GM12892 (cell line): ENCODE measurements at places on chromosomes 7 and 10.

DNA sequence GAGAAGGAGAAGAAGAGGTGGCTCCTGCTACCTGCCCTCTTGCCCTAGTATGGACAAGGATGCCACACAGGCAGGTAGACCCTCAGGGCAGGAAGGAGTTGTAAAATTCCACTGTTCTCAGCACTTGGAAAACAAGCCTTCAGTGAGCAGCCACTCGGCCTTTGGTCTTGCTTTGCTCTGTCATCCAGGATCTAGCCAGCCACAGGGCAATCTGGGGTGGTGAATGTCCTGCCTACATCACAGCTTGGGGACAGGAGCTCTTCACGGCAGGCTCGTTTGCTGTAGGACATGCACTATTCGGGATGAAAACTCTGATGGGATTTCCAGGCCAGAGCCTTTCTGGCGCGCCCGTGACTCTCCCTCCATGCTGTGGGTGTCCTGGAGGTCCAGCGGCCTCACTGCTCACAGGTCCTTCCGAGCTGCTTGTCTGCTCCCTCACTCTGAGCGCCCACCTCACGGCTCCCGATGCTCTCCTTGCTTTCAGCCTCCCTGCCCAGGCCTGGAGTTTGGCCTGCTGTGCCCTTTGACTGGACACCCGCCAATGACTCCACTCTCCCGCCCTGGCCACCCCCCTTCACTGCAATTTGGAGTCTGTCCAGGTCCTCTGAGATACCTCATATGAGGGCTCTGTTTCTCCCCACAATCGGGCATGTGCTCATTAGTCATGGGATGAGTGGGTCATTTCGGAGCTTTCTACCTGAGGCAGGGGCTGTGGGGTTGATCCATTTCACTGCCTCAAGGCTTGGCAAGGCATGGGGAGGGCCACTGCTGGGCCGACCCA lies 227.2 kb upstream of the GRB10 start:
- DNase-seq: no peak

DNA sequence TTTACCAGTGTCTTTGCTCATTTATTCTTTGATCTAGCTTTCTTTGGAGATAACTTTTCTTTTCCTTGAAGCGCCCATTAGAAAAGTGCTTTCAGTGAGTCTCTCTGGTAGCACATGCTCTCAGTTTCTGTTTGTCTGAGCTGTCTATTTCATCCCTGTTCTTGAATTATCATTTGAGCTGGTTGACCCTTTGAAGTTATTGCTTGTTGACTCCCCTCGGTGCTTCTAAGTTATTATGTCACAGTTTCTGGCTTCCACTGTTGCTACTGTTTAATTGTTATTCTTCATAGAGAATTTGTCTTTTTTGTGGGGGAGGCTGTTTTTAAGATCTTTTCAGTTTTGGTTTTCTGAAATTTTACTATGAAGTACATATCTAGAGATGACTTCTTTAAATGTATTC lies 11.4 kb upstream of the PRF1 start:
- no peak for DNase-seq

DNA sequence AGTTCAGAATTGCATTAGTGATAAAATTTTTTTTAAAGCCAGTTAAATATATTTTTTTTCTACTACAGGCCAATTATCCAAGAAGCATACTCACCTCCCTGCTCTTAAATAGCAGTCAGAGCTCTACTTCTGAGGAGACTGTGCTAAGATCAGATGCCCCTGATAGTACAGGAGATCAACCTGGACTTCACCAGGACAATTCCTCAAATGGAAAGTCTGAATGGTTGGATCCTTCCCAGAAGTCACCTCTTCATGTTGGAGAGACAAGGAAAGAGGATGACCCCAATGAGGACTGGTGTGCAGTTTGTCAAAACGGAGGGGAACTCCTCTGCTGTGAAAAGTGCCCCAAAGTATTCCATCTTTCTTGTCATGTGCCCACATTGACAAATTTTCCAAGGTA lies 119.1 kb downstream of the TRIM24 start:
- DNase-seq: no peak

GRCh38 chr7:138825049-138825721 lies 27.2 kb upstream of the ATP6V0A4 start:
- DNase-seq: no peak

GRCh38 chr10:44865289-44865671 lies 45.9 kb upstream of the TMEM72 start:
- no peak for DNase-seq

GRCh38 chr7:113628948-113629847 lies 289.6 kb downstream of the PPP1R3A start:
- no peak for DNase-seq

GRCh38 chr10:124688889-124689670 lies 55.1 kb downstream of the FAM53B start:
- no peak for DNase-seq

DNA sequence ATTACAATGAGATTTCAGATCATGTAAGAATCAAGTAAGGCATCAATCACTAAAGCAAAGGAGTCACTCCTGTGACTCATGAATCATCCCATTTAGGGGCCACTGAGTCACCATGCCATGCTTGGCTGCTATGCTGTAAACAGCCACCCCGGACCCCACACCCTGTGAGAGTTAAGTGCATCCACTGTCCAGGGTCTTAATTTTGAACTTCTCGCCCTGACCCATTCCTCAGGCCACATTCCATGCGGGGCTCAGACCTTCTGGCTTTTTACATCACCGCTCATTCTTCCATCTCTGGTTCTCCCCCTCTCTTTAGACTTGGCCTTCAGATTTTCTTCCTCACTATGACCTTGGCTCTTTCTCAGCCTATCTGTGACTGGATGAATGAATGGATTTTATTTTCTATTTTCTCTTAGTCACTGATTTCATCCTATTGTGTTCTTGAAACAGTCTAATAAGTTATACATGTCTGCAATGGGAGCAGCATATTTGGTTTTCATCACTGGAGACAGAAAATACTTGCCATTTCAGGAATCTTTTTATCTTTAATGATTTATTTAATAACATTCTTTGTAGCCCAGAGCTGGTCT lies 239.6 kb downstream of the SKIDA1 start:
- no peak for DNase-seq

- no peak for DNase-seq
These were observed 1122.8 kb downstream of the TYW1 start for GRCh38 chr7:68119411-68119810.

- no peak for DNase-seq
These were observed 16.3 kb downstream of the OR2AE1 start for GRCh38 chr7:99860281-99861127.

GRCh38 chr7:50416527-50417182 lies 33.5 kb downstream of the FIGNL1 start:
- DNase-seq: no peak

GRCh38 chr7:8827329-8827728 lies 393.9 kb downstream of the NXPH1 start:
- DNase-seq: no peak

DNA sequence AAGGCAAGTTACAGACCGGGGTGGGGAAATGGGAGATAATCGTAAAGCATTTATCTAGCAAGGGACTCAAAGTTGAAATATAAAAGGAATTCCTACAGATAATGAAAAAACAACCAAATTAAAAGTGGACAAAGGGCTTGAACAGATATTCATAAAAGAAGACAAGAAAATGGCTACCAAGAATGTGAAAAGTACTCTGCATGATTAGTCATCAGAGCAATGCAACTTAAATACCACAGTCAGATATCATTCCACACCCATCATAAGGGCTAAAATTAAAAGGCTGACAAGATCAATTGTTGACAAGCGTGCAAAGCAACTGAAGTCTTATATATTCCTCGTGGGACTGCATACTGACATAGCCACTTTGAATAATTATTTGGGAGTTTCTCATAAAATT lies 124.6 kb upstream of the RSU1 start:
- DNase-seq: no peak

DNA sequence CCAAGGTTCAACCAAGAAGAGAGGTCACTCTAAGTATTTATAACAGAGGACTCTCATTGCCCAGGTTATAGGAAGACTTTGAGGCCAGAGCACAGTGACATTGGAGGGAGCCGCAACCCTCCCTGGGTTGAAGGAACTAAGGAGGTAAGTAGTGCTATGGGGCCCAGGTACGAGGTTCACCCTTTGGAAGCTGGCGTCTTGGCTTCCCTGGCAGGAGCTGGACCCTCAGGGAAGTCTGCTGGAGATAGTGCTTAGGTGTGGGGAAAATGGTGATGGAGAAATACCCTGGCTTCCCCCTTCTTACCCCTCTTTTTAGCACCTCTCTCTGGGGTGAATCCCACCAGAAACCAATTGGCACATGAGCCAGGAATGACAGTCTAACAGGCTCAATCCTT lies 317.9 kb upstream of the ZNF32 start:
- no peak for DNase-seq

DNA sequence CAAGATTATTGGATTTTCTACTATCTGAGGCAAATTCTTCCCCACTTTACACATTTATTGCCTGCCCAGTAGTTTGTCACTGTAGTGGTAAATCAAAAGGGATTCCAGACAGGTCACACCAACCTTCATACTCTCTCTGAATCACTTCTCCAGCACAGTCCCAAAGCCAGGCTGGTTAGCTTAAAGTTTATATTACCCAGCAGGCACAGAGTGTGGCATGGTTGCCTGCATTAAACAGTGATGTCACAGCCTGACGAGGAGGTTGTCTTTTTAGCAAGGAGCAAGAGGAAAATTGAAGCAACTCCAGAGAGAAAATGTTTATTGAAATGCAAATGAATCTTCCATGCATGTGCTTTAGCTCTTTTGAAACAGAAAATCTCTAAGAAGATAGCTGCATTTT lies 375.5 kb upstream of the CELF2 start:
- no peak for DNase-seq

DNA sequence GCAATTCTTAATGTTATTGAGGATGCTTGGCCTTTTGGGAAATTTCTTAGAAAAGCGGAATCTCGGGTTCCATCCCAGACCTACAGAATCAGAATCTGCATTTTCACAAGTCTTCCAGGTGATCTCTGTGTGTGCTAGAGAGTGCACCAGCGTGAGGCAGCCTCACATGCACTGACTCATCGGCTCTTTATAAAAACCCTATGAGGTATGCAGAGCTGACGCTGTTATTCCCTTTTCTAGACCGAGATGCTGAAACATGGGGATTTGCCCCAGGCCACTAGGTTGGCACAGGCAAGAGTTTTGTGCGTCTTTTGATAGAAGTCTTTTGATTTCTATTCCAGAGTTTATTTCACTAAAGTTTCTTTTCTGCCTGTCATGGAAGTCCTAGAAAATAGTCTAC lies 61.2 kb downstream of the CDCA7L start:
- no peak for DNase-seq

- no peak for DNase-seq
These were observed 132.1 kb downstream of the EMX2 start for GRCh38 chr10:117674646-117675045.

DNA sequence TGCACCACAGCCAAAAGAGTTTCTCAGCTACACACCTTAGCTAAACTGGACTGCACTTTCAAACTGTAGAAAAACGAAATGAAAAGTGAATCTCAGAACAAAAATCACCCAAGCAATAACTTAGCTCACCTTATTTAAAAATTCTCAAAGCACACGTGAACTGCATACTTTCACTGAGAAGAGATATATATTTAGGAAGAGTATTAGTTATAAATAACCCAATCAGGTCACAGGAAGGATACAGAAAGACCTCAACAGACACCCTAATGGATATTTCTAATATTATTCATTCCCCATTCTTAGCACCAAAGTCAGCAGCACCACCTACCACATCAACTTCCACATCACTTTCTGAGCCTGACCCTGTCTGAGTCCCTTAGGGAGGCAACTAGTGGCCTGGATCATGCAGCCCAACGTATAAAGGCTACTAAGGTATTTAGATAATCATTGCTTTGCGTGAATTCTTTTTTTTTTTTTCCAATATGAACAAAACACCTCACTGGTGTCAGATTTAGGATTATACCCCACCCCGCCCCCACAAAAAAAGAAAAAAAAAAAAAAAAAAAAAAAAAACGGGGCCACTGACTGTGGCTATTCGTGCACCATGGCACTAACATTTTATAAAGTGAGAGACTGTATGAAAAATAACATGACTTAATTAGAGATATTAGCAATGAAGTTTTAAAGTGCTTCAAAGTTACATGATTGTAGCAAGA lies 2.6 kb downstream of the ABI1 start:
- DNase-seq: no peak

DNA sequence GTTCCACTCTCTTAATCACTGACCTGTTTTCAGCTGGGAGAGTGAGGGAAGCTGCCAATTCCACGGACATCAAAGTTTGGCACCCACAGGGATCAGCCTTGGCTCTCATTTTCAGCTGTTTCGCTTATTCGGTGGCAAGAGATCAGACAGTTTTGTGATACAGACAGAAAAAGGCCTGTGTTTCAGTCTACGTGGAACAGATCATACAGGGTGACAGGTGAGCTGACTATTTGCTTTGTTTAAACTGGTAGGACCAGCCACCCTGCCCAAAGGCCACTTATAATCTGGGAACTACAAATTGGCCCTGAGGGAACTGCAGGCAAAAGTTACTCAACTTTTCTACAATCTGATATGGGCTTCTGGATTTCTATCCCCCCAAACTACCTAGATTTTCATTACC lies 128.6 kb downstream of the ZNF467 start:
- no peak for DNase-seq

DNA sequence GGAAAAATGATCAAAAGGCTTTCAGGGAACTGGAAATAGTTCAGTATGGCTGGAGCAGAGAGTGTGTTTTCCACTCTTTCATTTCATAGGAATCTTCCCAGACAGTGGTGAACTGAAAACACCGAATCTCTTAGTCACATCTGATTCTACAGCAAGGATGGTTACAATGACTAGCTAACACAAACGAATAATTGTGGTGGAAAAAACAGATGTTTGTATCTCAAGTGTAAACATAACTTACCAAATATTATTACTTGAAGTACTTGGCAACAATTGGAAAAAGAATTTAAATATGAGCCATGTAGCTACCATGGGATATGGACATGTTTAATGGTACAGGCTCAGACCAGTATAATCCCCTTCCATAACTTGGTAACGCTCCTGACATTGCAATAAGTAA lies 21.1 kb upstream of the BPGM start:
- DNase-seq: no peak

GRCh38 chr7:150778738-150779301 lies 21.3 kb downstream of the TMEM176B start:
- DNase-seq: no peak

GRCh38 chr7:155534691-155535090 lies 11.7 kb downstream of the CNPY1 start:
- no peak for DNase-seq
